ENCODE measurements at places on chromosomes 6 and 20.

- no peak for DNase-seq
Observed at GRCh38 chr20:20184149-20184548, 131.8 kb downstream of the CFAP61 start.

GRCh38 chr6:134766497-134766896 lies 183.4 kb downstream of the ALDH8A1 start:
- no peak for DNase-seq

DNA sequence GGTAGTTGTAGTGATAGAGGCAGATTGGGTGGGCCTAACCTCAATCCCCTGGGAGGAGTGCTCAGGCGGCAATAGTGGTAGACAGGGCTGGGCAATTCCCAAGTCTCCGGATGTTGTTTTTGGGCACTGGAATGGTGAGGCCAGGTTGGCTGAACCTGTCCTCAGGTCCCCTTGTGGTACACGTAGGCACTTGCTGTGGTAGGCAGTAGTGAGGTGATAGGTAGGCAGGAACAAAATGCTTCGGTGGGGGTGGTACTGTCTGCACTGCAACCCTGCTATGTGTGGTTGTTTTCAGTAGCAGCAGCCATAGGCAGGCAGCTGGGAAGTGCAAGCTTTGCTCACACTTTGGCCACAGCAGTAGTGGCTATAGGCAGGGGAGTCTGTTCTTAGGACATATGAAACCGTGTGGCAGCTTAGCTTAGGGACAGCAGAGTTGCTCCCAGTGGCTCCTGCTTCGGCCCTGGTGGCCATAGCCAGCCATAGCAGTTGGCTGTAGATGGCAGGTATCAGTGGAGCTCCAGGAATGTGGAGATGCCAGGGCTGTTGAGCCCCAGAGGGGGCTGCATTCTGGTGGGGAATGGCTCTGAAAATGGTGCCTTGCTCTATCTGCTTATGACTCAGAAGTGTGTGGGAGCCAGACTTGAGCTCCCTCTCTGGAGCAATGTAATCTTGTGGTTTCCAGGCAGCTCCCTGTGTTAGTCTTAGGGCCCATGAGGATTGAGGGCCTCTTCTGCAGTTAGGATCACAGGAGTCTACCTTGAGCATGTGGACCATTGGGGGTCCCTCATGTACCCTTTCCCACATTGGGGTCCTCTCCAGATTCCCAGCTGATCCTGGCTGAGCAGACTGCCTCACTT lies 241.8 kb upstream of the BMP2 start:
- DNase-seq = no peak

DNA sequence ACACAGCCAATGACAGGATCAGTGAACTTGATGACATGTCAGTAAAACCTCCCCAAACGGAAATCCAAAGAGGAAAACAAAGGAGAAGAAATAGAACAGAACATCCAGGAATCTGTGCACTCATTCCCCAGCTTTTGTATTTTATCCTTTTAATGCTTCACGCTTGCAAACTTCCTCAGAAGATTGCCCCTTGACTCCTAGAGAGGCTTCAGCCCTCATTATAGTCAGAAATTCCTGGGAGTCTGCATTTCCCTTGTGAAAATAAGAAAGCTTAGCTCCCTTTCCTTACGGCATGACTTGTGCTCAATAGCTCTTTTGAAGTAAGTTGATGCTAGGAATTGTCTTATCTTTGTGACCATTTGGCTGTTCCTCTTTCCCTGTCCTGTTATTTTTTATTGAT lies 313.6 kb upstream of the OPRM1 start:
- no peak for DNase-seq

- no peak for DNase-seq
Observed at GRCh38 chr6:39471954-39472659, 149.6 kb upstream of the KCNK16 start.

DNA sequence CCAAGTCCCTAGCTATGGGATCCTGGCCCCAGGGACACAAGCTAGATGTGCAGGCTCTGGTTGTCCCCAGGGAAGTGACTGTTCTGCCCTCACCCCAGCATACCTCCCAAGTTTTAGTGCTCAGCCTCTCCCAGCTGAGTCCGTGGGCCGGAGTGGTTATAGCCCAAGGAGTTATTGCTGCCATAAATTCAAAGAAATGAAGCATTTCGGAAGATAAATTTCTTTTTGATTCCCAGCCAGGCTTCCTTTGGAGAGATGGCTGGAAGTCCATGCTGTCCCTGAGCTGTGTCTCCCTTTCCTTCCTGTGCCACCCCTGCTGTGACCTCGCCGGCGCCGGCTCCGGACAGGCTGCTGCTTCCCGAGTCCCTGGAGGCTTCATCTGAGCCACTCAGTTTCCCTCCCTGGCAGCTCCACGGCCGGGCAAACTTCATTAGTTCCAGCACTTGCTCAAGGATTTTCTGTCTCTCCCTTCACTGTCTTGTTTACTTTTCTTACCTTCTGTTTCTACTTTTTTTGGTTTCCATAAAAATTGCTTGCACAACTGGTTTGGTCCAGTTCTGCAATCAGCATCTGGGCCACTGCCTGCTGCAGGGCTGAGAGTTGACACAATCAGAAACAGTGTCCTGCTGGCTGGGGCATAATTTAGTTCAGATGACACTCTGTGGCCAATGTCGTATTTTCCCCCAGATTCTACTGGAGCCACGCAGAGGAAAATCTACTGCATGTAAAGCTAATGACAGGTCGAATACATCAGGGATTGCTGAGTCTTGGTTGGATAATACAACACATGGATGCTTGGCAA lies 225.5 kb downstream of the SYNDIG1 start:
- no peak for DNase-seq

- no peak for DNase-seq
Observed at GRCh38 chr20:40931410-40932044, 97.1 kb upstream of the TOP1 start.

- DNase-seq = no peak
Observed at GRCh38 chr6:151763303-151763702, 44.2 kb upstream of the ESR1 start.

DNA sequence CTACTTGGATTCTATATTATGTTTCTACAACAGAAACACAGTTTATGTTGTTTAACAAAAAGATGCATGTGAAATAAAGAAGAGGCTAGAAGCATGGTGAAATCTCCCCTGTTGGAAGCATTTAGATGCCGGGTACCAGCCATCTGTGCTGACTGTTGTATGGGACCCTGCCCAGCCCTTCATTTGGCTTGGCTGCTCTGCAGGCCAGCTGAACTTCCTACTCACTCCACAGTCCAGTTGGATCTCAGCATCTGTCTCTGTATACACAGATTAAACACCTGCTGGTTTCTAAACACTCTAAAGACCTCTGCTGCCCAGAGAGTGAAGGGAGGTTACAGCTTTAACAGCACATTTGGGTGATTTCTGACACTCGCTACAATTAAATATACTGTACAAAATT lies 228.3 kb downstream of the SLC35F1 start:
- no peak for DNase-seq

- no peak for DNase-seq
Observed at GRCh38 chr6:37620519-37620918, 77.2 kb downstream of the MDGA1 start.

DNA sequence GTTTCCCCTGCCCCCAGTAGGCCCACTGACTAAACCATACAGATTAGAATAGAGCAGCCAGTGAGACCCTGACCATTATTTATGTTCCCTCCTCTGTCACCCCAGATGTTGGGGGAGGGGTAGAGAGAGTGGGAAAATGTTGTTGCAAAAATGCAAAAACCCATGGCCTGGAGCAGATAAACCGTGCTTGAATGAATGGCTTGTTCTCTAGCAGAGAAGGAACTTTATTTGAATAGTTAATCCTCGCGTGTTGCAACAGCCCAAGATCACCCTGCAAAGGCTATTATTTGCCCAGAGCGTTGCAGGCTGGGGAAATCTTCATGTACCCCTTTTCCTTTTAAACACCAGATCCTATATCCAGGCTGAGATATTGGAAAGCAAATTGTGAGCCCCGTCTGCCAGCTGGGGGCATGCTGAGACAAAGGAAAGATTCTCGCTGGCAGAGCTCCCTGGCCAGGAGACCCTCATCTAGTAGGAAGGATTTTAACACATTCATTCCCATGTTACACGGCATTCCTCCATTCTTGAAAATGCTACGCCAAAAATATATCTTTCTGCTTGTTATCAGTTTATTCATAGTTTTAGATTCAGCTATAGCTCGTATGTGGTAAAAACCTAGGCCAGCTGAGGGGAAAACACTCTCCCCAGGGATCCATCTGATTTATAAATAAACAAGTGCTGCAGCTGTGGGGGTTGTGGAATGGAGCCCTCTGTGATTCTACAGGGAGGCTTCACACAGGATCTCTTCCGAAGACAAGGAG lies 53.0 kb downstream of the LINC00237 start:
- DNase-seq = no peak

DNA sequence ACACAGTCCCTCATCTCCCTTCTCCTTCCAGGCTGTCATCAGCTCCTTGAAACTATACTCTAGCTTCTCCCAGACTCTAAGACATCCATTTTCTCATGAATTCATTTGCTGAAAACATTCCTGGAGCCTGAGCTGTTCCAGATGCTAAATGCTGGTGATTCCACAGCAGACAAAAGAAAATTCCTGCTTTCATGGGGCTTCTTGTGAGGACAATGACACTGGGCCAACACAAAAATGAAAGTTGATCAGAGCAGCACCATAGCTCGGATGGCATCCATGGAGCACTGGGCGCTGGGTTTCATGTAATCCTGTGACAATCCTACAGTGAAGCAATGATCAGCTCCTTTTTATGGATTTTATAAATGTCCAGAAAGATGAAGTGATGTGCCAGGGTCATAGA lies 47.4 kb upstream of the STX16 start:
- DNase-seq = no peak

DNA sequence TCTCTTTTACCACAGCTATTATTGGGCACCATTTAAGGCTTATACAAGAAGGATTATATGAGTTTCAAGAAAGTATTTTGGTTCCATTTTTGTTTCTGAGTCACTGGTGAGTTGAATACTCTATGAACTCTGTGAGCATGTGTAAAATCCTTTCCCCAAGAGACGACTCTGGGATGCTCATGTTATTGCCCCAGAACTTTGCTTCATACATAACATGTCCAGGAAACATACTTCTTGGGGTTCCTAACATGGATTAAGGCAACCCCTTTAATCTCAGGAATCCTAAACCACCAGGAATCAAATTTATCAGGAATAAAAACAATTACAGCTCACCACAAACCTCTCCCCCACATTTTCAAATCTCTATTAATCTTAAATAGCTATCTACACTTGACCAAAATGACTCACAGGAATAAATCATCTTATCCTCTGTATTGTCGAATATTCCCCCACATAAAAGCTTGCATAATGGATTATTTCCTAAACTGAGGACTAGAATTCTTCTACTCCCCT lies 117.5 kb upstream of the COL21A1 start:
- no peak for DNase-seq

DNA sequence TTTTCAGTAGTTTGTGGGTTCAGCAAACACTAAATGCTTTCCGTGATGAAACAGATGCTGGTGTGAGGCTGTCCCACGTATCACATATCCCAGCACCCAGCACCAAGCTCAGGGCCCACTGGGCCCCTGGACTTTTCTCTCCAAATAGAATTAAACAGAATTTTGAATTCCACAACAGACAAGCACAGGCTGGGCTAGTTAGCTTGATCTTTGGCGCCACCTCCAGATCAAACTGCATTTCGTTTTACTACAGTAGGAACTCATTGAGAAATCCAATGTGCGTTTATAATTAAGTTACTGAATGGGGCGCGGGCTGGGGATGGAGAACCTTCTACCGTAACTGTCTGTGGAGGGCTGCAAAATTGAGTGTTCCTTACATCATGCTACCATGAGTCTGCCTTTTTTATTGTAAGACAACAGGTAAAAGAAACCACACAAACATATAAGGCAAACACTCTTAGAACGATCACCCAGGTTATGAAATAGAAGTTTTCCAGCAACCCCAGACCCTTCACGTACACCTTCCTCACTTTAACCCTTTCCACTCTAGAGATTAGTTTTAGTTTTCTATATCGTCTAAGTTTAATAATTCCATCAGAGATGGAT lies 107.8 kb downstream of the ZFP64 start:
- no peak for DNase-seq

DNA sequence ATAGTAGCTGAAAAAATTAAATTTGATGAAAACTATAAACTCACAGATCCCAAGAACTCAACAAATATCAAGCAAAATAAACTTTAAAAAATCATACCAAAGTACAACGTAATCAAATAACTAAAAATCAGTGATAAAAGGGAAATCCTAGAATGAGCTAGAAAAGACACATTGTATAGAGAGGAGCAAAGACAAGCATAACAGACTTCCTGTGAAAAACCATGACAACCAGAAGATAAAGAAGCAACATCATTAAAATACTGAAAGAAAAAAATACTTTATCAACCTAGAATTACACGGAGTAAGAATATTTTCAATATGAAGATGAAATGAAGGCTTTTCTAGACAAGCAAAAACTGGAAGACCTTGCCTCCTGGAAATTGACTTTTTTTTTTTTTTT lies 9.8 kb downstream of the MUC22 start:
- DNase-seq = no peak

DNA sequence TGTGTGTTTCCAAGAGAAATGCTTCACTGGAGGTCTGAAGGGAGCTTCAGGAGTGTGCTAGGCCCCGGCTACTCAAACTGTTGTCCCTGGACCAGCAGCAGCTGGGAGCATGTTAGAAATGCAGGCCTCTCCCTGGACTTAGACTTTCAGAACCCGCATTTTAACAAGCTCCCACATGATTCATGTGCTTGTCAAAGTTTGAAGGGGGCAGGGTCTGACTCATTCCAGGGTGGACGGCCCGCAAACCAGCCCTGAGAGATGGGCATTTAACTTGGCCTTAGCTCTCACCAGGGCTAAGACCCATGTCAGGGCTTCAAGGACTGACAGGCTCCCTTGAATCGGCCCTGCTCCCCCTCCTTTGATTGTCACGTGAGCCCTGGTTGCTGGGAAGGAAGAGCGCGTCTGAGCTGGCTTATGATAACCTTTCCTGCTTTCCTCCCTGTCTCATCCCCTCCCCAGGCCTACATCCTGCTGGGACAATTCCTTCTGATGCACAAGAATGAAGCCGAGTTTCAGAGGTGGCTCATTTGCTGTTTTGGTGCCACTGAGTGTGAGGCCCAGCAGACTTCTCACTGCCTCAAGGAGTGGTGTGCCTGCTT lies 35.5 kb downstream of the BANF2 start:
- DNase-seq = no peak

DNA sequence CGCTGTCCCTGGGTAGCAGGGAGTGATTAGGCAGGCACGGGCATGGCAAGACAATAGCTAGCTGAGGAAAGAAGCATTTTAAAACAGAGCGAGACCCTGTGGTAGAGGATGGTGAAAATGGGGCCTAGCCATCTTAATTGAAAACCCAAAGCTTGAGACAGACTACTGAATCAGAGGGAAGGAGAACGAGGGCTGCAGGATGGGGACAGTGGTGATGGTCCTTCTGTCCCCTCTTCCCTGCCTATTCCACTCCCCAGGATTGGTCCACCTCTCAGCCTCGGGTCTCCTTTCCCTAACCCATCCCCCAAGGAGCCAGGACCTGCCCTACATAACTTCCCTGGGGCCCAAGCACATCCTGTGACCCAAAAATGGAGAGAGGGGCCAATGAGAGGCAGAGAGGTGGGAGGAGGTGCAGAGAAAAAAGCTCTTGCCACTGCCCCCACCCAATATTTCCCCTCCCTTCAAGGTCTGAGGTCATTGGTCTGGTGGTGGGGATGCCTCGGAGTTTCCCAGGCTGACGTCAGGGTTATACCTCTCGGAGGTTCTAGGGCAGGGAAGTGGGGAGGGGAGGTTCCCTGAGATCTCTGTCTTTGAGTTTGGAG lies 884 bp upstream of the CUTA start:
- DNase-seq = no peak

Data from activated CD8-positive, alpha-beta memory T cell treated with anti-CD3 and anti-CD28 coated beads for 1 hour (primary cell).